B cell (primary cell): ENCODE measurements at places on chromosomes 1 and 21. TPM values are rescaled to one million over a fixed set of nuclear protein-coding genes. Genes with fewer than 3 reads are reported as not detected.

DNA sequence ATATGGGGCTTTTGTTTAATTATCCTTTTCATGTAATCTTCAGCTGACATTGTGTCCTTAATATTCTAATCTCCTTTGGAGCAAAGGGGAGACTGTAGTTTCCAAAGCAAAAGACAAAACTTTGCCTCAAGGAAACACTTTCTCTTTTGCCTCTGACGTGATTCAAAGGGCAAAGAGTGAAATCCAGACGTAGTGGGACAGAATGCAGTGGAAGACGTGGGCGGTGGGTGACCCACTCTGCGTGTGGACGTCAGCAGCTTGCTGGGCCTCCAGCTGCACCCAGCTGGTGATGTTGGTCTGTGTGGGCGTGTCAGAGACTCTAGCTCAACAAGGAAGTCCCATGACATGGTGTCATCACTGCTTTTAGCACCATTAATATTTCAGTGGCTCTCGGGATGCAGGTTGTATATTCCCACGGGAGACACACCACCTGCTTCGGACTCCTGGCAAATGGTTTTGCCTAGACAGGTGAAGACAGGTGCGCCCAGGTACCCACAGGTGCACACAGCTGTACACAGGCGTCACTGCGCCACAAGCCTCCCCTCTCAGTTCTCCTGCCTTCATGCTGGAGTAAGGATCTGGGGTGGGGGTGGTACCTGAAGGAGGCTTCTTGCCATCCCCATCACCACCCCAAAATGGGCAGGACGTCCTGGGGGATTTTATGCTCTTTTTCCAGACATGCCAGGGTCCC is 292.1 kb upstream of the VAMP3 start:
- no peak for DNase-seq

DNA sequence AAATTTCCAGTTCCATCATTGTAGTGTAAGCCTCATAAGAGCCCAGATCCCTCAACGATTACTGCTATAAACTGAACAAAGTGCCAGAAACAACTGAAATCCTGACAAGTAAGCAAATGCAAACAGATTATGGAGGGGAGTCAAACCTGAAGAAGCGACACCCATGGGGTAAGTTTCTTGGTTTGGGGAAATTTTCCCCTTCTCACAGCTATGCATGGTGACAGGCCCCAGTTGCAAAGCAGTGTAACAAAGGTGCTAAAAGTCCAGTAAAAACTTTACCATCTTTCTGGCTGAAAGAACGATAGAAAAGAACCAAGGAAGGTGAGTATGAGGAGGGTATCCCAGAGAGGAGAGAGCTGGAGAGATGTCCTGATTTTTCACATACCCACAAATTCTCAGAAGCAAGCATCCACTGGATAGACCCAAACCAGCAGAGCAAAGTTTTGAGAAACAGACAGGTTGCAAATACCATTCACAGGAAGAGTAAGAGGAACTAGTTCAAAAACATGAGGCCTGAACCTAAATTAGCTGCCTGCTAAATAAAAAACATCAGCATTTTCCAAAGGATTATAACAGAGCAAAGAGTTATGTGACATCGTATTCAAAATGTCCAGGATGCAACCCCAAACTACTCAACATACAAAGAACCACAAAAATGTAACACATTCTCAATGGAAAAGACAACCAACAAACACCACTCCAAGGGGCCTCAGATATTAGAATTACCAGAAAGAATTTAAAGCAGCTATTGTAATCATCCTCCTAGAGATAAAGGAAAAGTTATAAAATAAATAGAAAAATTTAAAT is 14.5 kb downstream of the SCYL3 start:
- peak; percentile 14 for DNase-seq

DNA sequence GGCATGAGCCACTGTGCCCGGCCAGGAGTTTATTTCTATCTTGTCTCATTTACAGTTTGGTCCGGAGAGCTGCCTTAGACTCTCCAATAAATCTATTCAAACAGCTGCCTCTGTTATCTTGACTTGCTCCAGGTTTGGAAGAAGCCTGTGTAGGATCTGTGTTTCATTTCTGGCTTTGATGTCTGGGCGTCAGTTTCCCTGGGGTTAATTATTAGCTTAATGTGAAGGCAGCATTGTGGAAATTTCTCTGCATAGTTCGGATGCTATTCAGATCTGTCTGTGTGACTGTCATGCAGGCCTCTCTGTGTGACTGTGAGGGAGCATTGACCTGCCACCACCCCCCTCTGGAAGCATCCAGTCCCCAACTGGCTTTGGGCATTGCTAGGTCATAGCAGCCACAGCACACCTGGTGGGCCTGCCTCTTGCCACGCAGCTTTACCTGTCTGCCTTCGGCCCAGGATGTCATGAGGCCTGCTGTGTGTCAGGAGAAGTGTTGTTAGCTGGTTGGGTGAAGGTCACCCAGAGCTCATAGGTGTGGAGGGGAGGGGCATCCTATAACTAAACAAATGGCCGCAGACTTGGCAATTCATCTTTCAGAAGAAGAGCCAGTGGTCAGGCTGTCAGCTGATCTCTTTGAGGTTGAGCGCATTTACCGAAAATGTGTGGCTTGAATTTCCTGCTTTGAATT is 9.8 kb downstream of the IFNGR2 start:
- no peak for DNase-seq

Gene CELA2A
- total RNA-seq: not detected in 2 replicates

Gene CDK18
- 3.7 and 4.7 TPM in 2 replicates for total RNA-seq

DNA sequence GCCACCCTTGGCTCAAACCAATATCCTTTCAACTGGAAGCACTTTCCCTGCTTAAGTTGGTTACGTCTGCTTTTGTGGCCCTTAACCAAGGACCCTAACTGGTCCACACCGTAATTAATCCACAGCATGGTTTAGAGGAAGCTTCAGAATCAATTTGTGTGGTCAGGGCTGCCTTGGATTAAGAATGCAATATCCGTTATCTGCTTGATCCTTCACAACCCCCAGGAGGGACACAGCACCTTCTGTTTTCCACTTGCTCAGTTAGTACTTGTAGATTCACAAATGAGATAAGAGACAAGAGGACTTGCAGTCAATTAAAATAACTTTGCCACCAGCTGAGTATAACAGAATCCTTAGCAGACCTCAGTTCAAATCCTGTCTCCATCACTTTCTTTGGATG is 56.9 kb upstream of the LRP8 start:
- no peak for DNase-seq

DNA sequence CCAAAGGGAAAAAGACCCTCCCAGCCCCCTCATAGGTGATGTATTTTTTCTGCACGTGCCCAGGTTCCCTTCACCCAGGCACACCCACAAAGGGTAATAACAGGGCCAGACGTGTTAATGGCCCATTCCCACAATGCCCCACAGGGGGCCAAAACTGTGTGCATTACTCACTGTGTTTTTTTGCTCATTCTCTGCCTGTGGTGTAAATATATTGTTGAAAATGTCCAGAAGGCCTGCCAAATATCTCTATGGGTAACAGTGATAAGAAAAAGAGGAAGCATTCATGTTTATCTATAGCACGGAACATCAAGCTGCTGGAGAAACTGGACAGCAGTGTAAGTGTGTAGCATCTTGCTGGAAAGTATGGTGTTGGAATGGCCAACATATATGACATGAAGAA is 21.9 kb downstream of the RHEX start:
- DNase-seq: no peak

Gene CCNL2
- total RNA-seq: 347 and 367 TPM in 2 replicates

Gene HRNR
- not detected in 2 replicates for total RNA-seq

DNA sequence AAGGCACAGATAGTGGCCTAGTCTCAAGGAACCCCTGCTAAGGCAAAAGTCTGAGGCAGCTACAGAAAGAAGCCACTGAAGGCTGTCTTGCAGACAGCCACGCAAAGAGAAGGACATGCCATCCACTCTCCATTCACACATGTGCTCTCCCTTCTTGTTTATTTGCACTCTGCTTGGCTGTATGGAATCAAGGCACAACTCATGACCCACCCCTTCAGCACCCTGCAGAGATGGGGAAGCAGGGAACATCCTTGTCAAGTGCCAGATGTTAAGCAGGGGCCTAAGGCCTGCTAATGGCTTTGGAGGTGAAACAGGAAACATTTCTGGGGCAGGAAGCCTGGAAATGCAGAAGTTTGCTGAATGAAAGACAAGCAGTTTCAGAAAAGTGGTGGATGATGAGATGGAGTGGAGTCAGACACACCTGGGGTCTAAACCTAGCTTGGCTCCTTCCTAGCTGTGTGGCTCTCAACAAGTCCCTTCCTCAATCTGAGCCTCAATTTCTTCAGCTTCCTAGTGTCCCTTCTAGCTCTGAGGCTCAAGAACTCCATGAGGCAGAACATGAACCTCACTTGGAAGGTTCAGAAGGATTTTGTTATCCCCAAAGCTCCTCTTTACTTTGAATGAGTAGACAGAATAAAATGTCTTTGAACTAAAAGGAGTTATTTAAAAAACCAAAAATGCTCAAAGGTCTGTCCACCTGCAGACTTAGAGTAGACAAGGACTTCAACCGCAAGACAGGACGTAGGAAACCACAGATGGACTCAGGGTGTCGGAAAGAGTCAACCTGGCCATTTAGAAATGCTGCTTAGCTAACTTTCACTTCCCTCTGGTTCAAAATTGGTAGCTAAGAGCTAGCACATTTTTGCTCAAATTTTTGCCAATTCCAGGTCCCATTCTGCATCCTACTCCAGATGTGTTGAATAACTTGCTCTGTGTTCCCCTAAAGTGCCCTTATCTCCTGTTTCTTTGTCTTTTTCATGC is 283.1 kb downstream of the PLPP3 start:
- DNase-seq: no peak

GRCh38 chr1:95116580-95117206 is 462 bp upstream of the TLCD4 start:
- peak; percentile 74 for DNase-seq

Gene DBT
- total RNA-seq: 12.9 and 15.1 TPM in 2 replicates

Gene C4BPB
- not detected in 2 replicates for total RNA-seq

DNA sequence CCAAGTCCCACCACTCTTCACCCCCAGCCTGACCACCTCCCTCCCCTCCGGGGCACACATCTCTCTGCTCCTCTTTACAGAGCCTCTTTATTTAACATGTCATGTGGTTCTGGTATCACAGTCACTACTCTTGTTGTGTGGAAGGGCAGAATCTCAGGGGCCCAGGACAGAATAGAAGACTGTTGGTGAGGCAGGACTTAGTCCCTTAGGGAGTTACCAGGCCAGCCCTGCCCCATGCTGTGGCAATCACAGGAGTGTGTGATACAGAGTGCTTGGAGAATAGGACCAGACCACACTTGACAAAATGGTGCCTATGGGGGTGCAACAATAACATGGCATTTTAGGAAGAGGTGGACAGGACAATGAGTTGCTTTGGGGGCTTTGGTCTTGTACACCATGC is 43.0 kb upstream of the CRNN start:
- no peak for DNase-seq

GRCh38 chr1:183164963-183165362 is 21.1 kb upstream of the LAMC2 start:
- no peak for DNase-seq

GRCh38 chr1:222618880-222619596 is 1.1 kb downstream of the MIA3 start:
- DNase-seq: no peak

DNA sequence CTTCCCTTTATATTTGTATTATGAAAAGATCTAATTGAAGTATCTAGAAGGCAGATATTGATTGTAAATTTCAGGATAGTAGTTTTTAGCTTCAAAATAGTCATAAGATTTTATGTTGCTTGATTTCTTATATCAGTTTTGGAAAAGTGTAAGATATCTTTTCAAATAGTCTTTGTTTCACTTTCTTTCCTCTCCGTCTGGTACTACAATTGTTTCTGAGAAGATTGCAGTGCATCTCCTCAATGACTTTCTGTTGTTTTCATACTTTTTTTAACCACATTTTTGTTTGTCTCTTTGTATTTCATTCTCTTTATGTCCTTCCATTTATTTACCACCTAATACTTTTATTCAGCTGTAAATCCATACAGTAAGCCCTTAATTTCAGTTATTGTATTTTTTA is 964.6 kb upstream of the B3GALT2 start:
- no peak for DNase-seq

- no peak for DNase-seq
Measured at GRCh38 chr1:151935154-151935553, 25.8 kb upstream of the THEM4 start.

DNA sequence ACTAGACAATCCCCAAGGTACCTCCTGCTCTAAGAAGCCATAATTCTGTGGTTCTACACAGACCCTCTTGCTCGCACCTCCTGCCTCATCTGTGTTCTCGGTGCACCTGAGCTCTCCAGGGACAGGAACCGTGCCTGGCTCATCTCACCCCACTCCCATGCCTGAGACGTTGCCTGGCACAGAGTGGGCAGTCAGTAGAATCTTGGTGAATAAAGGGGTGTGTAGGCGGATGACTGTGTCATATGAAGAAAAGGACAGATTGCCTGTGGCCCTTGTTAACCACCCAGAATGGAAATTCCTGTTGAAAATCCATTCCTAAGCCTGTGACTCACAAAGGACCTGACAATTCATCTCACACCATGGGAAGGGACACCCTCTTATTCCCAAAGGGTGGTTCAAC is 92.9 kb downstream of the KCNN3 start:
- DNase-seq: no peak

- no peak for DNase-seq
Measured at GRCh38 chr1:32683397-32683796, 19.2 kb downstream of the SYNC start.

- peak; percentile 61 for DNase-seq
Measured at GRCh38 chr21:45644041-45644906, 749 bp downstream of the PCBP3 start.
